ENCODE measurements at places on chromosomes 4 and X. TPM values are rescaled to one million over a fixed set of nuclear protein-coding genes. Genes with fewer than 3 reads are reported as not detected.

ANK2 gene
- polyA plus RNA-seq, result 1.0 TPM

- H3K4me3 ChIP-seq, result no peak overlapping the region
- H3K36me3 ChIP-seq, result peaks cover 23% of the 10 kb centered on the region
- no peaks in the 10 kb centered on the region for H3K27me3 ChIP-seq
- no peak overlapping the region for H3K27ac ChIP-seq
- DNase-seq, result no peak
Observed at GRCh38 chr4:25815586-25815985, 47.2 kb downstream of the SEL1L3 start.

DNA sequence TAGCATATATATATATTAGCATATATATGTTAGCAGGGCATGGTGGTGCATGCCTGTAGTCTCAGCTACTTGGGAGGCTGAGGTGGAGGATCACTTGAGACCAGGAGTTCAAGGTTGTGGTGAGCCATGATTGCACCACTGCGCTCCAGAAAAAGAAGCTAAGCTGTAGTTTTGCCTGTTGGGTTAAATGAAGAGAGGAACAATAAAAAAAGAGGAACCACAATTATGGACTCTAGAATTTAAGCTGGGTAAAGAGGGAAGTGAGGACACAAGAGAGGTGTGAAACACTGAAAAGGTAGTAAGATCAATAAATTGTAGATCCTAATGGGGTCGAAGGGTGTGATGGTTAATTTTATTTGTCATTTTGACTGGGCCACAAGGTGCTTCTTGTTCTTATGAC is 40.5 kb upstream of the HSD17B10 start:
- H3K4me1 ChIP-seq, result no peaks in the 10 kb centered on the region
- H3K36me3 ChIP-seq, result no peaks in the 10 kb centered on the region
- no peak for DNase-seq
- no peak overlapping the region for H3K4me3 ChIP-seq

DNA sequence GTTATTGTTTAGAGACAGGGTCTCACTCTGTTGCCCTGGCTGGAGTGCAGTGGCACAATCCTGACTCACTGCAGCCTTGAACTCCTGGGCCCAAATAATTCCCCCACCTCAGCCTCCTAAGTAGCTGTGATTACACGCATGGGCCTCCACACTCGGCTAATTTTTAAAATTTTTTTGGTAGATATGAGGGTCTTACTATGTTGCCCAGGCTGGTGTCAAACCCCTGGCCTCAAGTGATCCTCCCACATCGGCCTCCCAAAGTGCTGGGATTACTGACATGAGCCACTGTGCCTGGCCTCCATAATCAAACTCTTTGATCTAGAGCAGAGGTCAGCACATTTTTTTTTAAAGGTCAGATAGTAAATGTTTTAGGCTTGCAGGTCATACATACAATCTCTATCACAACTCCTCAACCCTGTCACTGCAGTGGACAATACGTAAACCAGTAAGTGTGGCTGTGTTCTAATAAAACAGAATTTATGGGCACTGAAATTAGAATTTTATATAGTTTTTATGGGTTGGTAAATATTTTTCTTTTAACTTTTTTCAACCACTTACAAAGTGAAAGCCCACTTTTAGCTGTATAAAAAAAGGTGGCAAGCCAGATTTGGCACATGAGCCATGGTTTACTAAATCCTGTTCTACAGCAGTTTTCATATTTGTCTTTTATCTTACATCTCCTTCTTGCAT is 105.1 kb upstream of the RAPGEF2 start:
- H3K4me3 ChIP-seq, result no peak overlapping the region
- no peaks in the 10 kb centered on the region for H3K4me1 ChIP-seq
- no peak overlapping the region for H3K27ac ChIP-seq
- no peaks in the 10 kb centered on the region for H3K27me3 ChIP-seq

GRCh38 chrX:153582896-153583295 is 16.0 kb downstream of the CCNQ start:
- peaks cover 8% of the 10 kb centered on the region for H3K27me3 ChIP-seq
- no peak overlapping the region for H3K27ac ChIP-seq
- no peaks in the 10 kb centered on the region for H3K4me1 ChIP-seq
- no peak overlapping the region for H3K4me3 ChIP-seq
- no peaks in the 10 kb centered on the region for H3K36me3 ChIP-seq
- peak; percentile 34 for DNase-seq
